ENCODE measurements at places on chromosomes 3 and 15. TPM values are rescaled to one million over a fixed set of nuclear protein-coding genes. Genes with fewer than 3 reads are reported as not detected.

The CLDN11 gene
- not detected for total RNA-seq

The ROPN1 gene
- not detected for total RNA-seq

- DNase-seq, result no peak
Measured at GRCh38 chr3:117017135-117017894, 307.7 kb downstream of the TUSC7 start.

The AMIGO3 gene
- not detected for total RNA-seq

The STARD9 gene
- 4.2 TPM for total RNA-seq

DNA sequence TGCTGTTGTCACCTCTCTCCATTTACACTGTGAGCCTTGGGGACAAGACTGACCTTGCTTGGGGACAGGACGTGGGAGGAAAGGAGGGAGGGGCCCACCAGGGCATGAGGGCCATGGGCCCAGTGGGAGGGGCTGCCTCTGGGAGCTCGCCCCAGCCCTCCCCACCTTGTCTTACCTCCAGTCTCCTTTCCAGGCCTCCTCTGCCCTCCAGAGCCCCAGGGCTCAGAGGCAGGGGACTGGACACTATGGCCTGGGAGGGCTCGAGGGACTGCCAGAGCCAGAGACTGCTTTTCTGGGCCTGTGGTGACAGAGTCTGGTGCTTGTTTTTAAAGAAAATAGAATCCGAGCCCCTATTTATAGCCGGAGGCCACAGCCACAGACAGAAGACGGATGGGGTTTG lies 10.2 kb downstream of the CSPG4 start:
- DNase-seq, result no peak

GRCh38 chr3:146250449-146251382 lies at the start of gene PLSCR4:
PLSCR4 (minus strand) TSS chr3:146251105; CDS start chr3:146222071, 29,034 bp downstream.
- DNase-seq, result peak; percentile 18

The MRPS25 gene
- total RNA-seq, result 78.0 TPM

DNA sequence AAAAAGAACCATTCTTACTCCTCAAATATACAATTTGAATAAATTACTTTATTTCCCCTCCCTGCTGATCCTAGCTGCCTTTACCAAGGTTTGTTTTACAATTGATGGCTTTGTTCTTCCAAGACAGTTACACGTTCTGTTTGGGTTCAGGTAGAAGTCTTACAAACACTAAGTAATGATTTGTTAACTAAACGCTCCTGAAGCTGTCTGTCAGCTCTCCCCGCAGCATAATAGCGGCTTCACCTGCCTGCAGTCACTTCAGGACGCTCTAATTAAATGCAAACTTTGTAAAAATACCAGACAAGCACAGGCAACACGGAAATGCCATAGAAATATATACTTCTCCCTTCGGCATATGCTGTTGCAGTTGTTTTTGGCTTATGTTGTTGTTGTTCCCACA lies 176.4 kb upstream of the MDFIC2 start:
- no peak for DNase-seq

The RASL12 gene
- total RNA-seq, result not detected
